ENCODE measurements at places on chromosomes 7 and 10. TPM values are rescaled to one million over a fixed set of nuclear protein-coding genes. Genes with fewer than 3 reads are reported as not detected.

Gene TMEM236
- 4.6 TPM for total RNA-seq

DNA sequence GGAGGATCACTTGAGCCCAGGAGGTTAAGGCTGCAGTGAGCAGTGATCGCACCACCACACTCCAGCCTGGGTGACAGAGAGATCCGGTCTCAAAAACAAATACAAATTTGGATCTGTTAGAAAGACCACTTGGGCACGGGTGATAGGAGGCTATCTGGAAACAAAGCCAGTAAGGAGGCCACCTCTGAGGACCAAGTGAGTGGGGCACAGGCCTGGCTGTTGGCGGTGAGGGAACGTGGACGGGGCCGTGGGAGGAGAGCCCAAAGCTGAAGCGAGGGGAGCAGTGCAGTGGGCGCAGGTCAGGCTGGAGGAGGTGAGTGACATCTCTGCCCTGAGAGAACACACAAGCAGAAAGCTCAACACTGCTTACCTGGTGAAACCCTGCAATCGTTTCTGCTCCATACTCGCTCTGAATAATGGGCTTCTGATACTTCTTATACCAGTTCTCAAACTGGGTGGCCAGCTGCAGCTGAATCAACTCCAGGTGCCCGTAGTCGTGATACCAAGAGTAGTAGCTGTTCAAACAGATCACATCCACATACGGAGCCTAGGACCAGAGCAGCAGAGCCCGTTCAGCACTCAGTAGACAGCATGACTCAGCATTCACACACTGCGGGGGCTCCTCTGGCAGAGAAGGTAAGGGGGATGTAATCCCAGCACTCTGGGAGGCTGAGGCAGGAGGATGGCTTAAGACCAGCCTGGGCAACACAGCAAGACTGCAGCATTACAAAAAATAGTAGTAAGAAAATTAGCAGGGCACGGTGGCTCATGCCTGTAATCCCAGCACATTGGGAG lies 14.5 kb downstream of the GUSB start:
- no peaks in the 10 kb centered on the region for H3K27me3 ChIP-seq
- peaks cover 100% of the 10 kb centered on the region for H3K36me3 ChIP-seq
- H3K27ac ChIP-seq = no peak overlapping the region
- DNase-seq = no peak

GRCh38 chr10:84026821-84027257 lies 112.5 kb upstream of the GHITM start:
- H3K36me3 ChIP-seq = no peaks in the 10 kb centered on the region
- no peak for DNase-seq
- no peak overlapping the region for H3K27ac ChIP-seq
- H3K27me3 ChIP-seq = no peaks in the 10 kb centered on the region
- H3K4me3 ChIP-seq = no peak overlapping the region
- no peaks in the 10 kb centered on the region for H3K4me1 ChIP-seq

Gene EBLN1
- not detected for total RNA-seq

- H3K4me3 ChIP-seq = no peak overlapping the region
- H3K36me3 ChIP-seq = no peaks in the 10 kb centered on the region
- no peaks in the 10 kb centered on the region for H3K4me1 ChIP-seq
- DNase-seq = no peak
Measured at GRCh38 chr7:144127714-144128334, 4.8 kb downstream of the OR2A14 start.

Measured in upper lobe of left lung (tissue), 6 donors.